NCI-H2227 treated with DMSO at 0.1 percent for 48 hours (cell line): ENCODE measurements at places on chromosomes 6 and 20.

DNA sequence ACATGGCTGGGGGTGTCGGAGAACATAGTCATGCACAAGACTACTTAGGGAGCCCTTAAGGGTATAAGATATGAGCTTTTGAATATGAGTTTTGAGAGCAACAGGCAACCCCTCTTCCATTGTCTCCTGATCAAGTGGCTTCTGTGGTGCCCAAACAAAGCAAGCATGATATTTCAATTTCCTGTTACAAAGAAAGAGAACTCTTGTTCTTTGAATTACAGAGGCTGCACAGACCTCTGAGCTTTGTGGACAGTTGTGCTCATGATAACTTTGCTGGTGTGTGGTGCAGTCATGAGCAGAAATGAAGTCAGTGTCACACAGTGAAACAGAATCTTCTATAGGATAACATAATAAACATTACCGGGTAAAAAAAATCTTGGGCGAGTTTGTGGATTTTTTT is 66.8 kb upstream of the THEMIS start:
- DNase-seq: no peak

DNA sequence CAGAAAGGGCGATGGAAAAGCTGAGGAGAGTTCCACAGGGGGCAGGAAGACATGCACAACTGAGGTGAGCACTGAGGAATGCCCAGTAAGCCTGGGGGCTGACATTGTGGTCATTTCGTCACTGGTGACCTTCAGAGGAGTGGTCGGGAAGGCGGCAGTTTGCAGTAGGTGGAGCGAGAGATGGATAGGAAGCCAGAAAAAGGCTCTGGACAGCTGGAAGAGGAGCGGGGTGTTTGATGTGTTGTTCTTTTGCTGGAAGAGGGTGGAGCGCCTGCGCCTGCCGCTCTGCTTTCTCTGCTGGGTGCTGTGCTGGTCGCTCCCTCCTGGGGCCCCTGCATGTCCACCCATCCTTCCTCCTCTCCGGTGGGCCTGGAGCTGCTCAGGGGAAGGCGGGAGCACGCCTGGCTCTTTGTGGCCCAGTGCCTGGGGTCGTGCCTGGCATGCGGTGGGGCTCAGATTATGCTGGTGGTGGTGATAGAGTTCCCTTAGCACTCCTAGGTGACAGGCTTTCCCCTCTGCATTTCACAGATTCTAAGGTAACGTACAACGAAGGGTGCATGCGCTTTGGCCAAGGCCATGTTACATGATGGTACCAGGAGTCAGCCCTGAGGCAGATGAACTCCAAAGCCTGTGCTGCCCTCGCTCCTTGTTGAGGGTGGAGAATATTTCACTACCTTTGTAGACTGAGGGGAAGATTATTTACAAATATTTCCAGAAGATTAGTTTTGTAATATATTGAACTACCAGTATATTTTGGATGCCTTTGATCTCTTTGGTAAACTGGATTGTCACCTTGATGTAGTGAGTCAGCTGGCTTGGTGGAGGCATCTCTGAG is 20.9 kb downstream of the ARID1B start:
- no peak for DNase-seq

GRCh38 chr6:125728739-125729138 is 20.7 kb upstream of the HEY2 start:
- no peak for DNase-seq

GRCh38 chr6:11403035-11403601 is 134.4 kb upstream of the TMEM170B start:
- DNase-seq: no peak

GRCh38 chr6:94735270-94735669 is 842.1 kb upstream of the MANEA start:
- no peak for DNase-seq

DNA sequence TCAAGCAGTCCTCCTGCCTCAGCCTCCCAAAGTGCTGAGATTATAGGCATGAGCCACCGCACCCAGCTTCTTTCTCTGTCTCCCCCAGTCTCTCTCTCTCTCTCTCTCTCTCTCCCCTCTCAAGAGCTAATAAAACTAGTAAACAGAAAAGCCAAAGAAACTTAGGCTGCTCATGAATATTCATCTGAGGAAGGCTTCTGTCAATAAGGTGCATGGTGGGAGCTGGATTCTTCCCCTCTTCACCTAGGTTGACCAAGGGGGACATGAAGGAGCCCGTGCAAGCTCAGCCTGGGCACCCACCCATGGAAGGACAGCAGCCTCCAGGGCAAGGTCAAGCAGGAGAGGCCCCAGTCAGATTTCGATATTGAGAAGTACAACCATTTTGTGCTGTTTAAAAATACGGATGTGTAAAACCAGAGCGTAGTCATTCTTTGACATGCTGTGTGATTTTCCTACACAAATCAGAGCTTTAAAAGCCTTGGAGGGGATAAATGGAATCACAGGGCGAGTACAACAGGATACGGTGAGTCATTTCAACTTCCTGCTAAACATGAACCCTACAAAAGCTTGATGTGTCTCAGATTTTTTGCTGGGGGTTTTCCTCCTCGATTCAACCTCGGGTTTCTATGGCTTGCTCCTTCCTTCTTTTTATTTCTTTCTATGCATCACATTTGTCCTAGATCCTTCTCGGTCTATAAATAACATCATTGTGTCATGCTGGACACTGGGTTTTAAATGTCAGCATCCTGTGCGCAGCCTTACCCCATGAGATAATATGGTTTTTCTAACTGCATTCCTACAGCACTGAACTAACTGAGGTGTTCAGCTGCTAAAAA is 368.9 kb upstream of the JARID2 start:
- DNase-seq: no peak

GRCh38 chr6:70996106-70996505 is 39.2 kb upstream of the B3GAT2 start:
- DNase-seq: no peak
